ENCODE measurements at places on chromosomes 12 and 14. TPM values are rescaled to one million over a fixed set of nuclear protein-coding genes. Genes with fewer than 3 reads are reported as not detected.

Gene GLT1D1
- 1.3 TPM for total RNA-seq

Gene LRP1
- total RNA-seq, result 66.5 TPM

Gene TMEM119
- 3.0 TPM for total RNA-seq

Gene KLRB1
- total RNA-seq, result not detected

Gene LMNTD1
- not detected for total RNA-seq

Gene ACSS3
- 25.8 TPM for total RNA-seq

GRCh38 chr12:5200278-5201087 is 156.8 kb downstream of the KCNA5 start:
- DNase-seq, result peak; percentile 33

- DNase-seq, result no peak
Measured at GRCh38 chr14:97021001-97021400, 223.8 kb downstream of the VRK1 start.

GRCh38 chr12:94676922-94677321 is 26.6 kb upstream of the TMCC3 start:
- no peak for DNase-seq

Measured in heart right ventricle (tissue), 16 donors.